ENCODE measurements at places on chromosomes 3 and 15. TPM values are rescaled to one million over a fixed set of nuclear protein-coding genes. Genes with fewer than 3 reads are reported as not detected.

- no peak for DNase-seq
Observed at GRCh38 chr3:46423588-46423987, 16.5 kb downstream of the CCRL2 start.

GRCh38 chr15:70345251-70346019, 247.7 kb upstream of the TLE3 start:
- no peak for DNase-seq

- no peak for DNase-seq
Observed at GRCh38 chr15:46034755-46035154, 399.9 kb downstream of the SQOR start.

DNA sequence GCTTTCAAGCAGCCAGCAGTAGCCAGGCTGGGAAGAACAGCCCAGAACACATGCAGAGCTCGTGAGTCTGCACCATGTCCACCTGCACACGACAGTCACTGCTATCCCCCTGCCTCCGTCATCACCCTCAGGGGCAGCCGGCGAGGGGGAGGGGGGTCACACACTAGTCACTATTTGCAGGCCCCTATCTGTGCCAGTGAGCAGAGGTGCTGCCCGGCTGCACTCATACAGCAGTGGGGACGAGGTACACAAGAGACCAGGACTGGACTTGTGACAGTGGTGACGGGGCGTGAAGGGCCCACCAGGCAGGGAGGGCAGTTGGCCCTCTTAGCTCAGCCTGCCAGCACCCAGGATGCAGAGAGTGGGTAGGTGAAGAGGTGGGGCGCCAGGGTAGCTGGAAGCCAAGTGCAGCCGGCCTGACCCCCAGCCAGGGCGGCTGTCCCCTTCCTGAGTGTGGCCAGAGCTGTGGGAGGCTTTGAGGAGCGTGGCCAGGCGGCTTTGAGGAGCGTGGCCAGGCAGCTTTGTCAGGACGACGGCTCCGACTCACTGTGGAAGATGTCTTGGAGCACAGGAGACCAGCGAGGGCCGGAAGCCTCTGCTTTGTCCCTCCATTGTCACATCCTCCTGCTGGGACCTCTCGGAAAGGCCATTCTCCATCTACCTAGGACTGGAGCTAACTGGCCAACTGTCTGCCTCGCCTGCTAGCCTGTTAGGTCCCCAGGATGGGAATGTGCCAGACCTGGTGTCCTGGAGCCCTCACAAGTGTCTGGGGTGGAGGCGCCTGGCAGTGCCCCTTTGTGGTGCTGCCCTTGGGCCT, 52.1 kb upstream of the FGD5 start:
- no peak for DNase-seq

GRCh38 chr3:122103821-122104514, 48.8 kb downstream of the CD86 start:
- DNase-seq, result no peak

DNA sequence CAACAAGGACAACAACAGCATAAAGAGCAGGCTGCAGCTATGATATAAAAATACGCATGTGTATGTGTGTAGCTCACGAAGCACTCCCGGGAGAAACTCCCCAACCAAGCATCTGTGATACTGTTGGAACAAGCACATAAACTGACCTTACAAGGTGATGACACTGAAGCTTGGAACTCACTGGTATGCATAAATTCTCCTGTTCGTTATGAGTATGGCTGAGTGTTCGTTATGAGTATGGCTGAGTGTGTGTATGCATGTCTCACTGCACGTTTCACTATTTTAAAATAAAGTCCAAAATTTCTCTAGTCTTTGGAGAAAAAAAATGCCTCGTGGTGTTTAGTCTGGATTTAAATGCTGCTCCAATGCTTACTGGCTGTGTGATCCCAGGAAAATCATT, 256.8 kb downstream of the RORA start:
- no peak for DNase-seq

DNA sequence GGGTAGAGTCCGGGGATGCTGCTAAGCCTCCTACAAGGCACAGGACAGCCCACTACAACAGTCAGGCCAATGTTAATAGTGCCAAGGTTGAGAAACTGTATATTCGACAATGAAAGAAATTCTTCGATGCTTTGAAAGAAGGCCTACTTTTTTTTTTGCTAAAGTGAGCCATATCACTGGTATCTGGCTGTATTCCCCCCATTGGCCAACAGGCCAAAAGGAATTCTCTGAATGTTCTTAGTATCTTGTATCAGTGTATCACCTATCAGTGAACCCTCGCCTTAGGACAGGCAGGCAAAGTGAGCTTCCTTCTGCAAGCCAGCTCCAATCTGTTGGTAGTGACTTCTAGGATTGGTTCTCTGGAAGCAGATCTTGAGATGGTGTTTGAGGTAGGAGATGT, 74.2 kb downstream of the SNTN start:
- DNase-seq, result no peak

GRCh38 chr15:82020625-82021394, 25.0 kb downstream of the MEX3B start:
- DNase-seq, result no peak

- DNase-seq, result no peak
Observed at GRCh38 chr15:66749841-66750575, 48.0 kb downstream of the SMAD6 start.

GRCh38 chr15:69732133-69732532, 279.5 kb downstream of the RPLP1 start:
- no peak for DNase-seq

- no peak for DNase-seq
Observed at GRCh38 chr15:26711445-26711844, 61.4 kb downstream of the GABRB3 start.

GRCh38 chr15:98719137-98719740, 70.9 kb downstream of the IGF1R start:
- no peak for DNase-seq

- peak; percentile 66 for DNase-seq
Observed at GRCh38 chr15:67109141-67110034, 44.0 kb downstream of the SMAD3 start.

- DNase-seq, result no peak
Observed at GRCh38 chr15:89091627-89092220, 3.5 kb downstream of the ABHD2 start.

- no peak for DNase-seq
Observed at GRCh38 chr3:109191421-109191820, 54.9 kb downstream of the C3orf85 start.

GRCh38 chr15:32977506-32977905, 217.0 kb downstream of the FMN1 start:
- no peak for DNase-seq

DNA sequence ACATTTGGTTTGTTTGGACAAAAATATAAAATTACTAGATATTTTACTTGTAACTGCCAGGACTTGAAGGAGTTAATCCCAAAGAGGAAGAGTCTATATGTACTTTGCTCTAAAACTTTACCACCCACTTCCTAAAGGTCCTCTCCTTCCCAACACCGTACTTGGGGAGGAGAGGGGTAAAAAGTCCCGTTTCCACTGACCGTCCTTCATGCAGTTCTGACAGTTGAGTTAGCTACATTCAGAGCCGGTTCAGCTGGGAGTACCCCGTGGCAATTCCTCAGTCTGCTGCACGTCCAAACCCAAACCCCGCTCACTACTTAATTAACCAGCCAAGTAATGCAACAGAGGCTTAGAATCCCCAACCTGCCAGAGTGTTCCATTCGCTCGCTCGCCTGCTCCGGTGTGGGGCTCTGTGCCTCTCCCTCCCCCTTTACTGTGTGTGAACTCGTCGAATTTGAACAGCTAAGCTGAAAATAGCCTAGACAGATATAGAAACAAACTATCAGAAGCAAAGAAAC, 519.7 kb downstream of the FOXP1 start:
- no peak for DNase-seq

DNA sequence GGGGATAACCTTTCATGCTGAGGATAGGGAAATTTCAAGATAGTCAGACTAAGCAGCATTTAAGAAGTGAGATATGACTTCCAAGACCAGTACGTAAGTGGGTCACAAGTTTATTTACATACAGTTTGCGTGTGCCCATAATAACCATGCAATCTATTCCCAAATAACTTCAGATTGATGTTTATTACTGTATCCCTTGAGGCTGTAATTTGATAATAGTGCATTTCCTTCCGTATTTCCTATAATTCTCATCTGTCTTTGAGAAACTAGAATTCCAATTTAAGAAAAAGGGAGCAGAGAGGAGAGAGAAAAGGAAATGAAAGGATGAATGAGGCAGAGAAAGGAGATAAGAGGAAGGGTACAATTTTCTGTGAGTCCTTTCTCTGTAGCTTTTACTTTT, 1073.1 kb downstream of the EPHA3 start:
- no peak for DNase-seq

GRCh38 chr3:126275620-126275904, 81.6 kb downstream of the KLF15 start:
- DNase-seq, result no peak

- DNase-seq, result no peak
Observed at GRCh38 chr15:41839781-41840491, 1.3 kb downstream of the PLA2G4B start.

- DNase-seq, result no peak
Observed at GRCh38 chr3:120550546-120550945, 45.6 kb upstream of the NDUFB4 start.

DNA sequence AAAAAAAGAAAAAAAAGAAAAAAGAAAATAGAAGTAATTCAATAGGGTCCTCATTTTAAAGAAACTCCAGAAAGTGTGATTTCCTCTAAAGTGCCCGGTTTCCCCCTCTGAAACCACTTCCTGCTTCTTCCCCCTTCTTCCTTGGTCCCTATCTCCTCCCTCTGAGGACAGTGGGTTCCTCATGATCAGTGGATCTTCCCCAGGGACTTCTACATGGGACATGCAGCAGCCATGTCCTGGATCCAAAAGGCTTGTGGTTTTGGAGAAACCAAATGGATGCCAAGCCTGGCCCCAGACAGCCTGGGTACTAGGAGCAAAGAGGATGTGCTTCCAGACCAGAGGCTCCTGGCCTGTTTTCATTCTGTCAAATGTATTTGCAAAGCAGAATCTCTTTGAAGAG, 26.6 kb upstream of the SMAD6 start:
- DNase-seq, result no peak

- no peak for DNase-seq
Observed at GRCh38 chr3:134104031-134104430, 74.3 kb upstream of the SLCO2A1 start.

DNA sequence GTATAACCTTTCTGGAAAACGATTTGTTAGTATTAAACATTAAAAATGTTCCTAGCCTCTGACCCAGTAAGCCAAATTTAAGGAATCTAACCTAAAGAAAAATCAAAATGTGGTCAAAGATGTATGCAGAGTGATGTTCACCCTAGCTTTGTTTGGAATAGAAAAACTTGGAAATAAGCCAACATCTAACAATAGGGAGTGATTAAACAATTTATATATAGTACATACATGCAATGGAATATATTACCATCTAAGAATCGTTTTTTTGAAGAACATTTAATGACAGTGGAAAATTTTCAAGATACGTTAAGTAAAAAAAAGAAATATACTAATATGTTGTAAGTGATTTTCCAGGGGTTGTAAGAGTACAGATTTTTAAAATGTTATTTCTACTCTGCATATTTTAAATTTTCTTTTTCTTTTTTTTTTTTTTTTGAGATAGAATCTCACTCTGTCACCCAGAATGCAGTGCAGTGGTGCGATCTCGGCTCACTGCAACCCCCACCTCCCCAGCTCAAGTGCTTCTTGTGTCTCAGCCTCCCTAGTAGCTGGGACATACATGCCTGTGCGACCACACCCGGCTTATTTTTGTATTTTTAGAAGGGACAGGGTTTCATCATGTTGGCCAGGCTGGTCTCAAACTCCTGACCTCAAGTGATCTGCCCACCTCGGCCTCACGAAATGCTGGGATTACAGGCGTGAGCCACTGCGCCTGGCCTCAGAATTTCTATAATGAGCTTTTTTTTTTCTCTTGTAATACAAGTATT, 54.9 kb downstream of the ANP32A start:
- DNase-seq, result no peak

- no peak for DNase-seq
Observed at GRCh38 chr3:85355572-85355971, 396.8 kb downstream of the CADM2 start.

GRCh38 chr15:91992945-91993344, 139.4 kb downstream of the SLCO3A1 start:
- no peak for DNase-seq

Gene AADACL2
- total RNA-seq, result 1.1 TPM

Gene IL17RD
- 6.8 TPM for total RNA-seq

Gene CACNA2D3
- 2.6 TPM for total RNA-seq

Gene HHATL
- not detected for total RNA-seq

Gene CCR2
- 1.3 TPM for total RNA-seq

Gene RCCD1
- total RNA-seq, result 6.6 TPM

Gene LRTM1
- total RNA-seq, result not detected

Gene CGNL1
- total RNA-seq, result 13.7 TPM

Gene TMEM108
- not detected for total RNA-seq

Gene C3orf22
- total RNA-seq, result not detected

Gene VIPR1
- total RNA-seq, result 2.9 TPM

Gene BMF
- 5.8 TPM for total RNA-seq

Gene NDN
- total RNA-seq, result 135 TPM

Gene SSUH2
- 0.50 TPM for total RNA-seq

Gene KNG1
- total RNA-seq, result 0.09 TPM

Gene C2CD4A
- not detected for total RNA-seq
